ENCODE measurements at places on chromosomes 2 and 18. TPM values are rescaled to one million over a fixed set of nuclear protein-coding genes. Genes with fewer than 3 reads are reported as not detected.

The CCDC93 gene
- total RNA-seq = 17.1 TPM

The B3GNT7 gene
- 10.1 TPM for total RNA-seq

The CTLA4 gene
- 0.29 TPM for total RNA-seq

GRCh38 chr18:22335731-22336198 lies 82.0 kb downstream of the CTAGE1 start:
- H3K27ac ChIP-seq = no peak overlapping the region
- H3K27me3 ChIP-seq = no peaks in the 10 kb centered on the region
- H3K4me3 ChIP-seq = no peak overlapping the region
- no peak for DNase-seq

DNA sequence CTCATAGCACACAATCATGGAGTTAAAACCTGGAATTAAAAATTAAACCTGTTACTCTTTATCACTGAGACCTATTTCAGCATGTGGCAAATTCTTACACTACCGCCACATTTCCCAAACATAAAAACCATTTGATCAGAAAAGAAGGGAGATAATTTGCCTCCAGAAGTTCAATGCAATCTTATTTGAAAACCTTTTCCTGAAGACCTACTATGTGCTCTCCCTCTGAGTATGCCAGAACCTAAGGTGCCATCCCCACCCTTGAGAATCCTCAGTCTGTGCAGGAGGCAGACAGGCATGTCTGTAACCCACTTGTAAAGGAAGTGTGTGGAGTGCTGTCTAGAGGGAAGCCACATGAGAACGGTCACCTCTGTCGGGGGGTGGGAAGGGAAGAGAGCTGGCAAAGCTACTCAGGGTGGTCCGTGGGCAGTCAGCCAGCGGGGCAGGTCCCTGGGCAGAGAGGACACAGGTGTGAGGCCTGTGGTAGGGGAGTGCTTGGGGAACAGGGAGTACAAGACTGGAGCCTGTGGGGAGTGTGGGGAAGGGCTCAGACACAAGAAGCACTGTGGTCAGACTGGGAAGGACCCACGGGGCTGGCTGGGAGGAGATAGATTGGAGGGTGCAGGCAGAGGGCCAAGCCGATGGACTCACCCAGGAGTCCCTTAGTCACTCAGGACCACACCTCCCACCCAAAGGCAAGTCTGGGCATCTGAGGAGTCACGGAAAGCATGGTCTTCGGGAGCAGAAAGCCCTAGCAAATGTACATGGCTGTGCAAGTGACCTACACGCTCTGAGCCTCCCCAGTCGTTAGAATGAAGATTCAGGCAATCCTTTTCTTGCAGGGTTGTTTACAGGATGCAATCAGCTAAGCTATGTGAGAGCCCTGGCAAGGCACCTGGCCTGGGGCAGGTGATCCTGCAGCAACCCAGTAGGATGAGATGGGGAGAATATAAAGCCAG lies 22.8 kb downstream of the CRACDL start:
- H3K36me3 ChIP-seq = no peaks in the 10 kb centered on the region
- H3K4me3 ChIP-seq = no peak overlapping the region
- peaks cover 3% of the 10 kb centered on the region for H3K27me3 ChIP-seq
- H3K4me1 ChIP-seq = no peaks in the 10 kb centered on the region

DNA sequence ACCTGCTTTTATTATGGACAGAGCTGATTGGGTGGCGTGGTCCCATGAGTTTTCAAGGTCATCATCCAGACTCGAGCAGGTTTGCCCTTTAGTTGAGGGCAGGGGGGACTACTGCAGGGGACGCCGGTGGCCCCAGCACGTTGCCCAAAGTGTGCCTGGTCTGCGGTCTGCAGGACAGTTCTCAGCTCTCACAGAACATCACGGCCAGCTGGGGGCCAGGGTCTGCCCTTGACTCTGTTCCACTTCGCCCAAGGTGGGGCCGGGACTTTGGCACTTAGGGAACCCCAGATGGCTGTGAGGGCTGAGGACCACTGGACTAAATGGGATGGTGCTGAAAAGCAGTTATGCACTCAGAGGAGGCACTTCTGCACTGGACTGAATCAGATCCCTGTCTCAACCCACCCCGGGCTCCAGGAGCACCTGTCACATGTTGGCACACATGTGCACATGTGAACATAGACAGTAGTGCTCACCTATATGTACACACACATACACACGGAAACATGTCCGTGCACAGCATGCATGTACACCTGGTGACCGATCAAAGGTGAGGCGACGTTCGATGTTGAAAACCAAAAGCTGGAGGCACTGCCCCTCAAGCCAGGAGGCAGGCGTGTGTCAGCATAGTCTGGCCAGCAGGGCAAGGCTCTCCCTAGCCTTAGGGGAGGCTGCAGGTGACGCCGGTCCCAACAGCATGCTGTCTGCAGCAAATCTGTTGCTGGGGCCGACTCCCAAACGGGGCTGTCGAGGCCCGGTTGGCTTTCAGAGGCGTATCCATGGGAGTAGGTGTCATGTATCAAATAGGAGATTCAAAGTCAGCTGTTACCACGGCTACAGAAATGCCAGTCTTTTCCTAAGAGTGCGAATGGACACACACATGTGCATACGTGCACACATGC lies 10.2 kb downstream of the ANO7 start:
- no peak overlapping the region for H3K27ac ChIP-seq
- no peaks in the 10 kb centered on the region for H3K36me3 ChIP-seq
- no peaks in the 10 kb centered on the region for H3K27me3 ChIP-seq
- DNase-seq = no peak
- no peak overlapping the region for H3K4me3 ChIP-seq
- H3K4me1 ChIP-seq = no peaks in the 10 kb centered on the region

DNA sequence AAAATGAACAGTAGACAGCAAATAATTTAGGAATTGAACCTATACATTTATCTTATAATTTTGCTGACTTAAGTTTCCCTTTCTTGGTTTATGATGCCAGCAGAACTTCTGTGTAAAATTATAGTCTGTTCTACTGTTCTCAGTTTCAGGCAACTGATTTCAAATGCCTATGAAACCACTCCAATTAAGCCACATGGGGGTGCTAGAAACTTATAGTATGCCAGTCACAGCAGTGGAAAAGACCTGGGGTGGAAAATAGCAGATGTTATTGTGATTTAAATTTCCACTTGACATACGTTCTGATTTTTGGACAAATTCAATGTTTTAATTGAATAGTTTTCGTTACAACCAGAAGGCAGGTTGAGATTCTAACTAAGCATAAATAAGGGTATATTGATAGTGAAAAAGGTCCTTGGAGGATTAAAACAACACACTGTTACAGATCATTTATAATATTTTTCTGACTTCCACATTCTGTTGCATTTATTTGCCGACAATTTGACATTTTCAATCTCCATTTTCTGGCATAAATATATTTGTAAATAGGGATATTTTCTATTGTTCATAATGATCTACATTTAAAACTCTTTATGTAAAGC lies 61.4 kb downstream of the CPS1 start:
- DNase-seq = no peak
- H3K27me3 ChIP-seq = no peaks in the 10 kb centered on the region
- H3K27ac ChIP-seq = no peak overlapping the region
- no peaks in the 10 kb centered on the region for H3K36me3 ChIP-seq

DNA sequence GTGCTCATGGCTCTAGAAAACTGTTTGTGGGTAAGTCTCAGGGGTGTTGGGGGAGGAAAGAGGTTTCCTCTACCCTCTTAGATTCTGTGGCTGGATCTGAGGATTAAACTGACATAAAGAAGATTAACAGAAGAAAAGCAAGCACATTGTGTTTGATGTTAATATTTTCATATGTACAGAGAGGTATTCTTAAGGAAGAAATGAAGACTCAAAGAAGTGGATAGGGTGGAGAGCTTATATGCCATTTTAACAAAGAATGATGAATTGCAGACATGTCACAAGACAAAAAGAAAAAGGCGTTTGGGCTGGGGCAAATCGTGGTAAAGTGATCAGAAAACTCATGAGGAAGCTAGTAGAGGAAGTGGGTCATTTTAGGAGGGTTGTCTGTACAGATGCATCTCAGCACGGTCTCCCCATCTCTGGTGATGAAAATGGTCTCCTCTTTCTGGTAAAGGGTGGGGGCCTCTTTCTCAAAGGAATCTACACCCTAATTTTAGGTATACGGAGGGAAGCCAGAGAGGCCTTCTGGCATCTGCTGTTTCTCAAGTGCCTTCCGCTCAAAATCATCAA lies 17.8 kb downstream of the FAM110C start:
- no peak overlapping the region for H3K27ac ChIP-seq
- DNase-seq = no peak
- H3K4me1 ChIP-seq = no peaks in the 10 kb centered on the region
- H3K4me3 ChIP-seq = no peak overlapping the region
- H3K27me3 ChIP-seq = no peaks in the 10 kb centered on the region

- H3K4me3 ChIP-seq = no peak overlapping the region
- no peak for DNase-seq
- no peaks in the 10 kb centered on the region for H3K36me3 ChIP-seq
- no peak overlapping the region for H3K27ac ChIP-seq
- H3K27me3 ChIP-seq = no peaks in the 10 kb centered on the region
Measured at GRCh38 chr2:112683550-112684414, 37.0 kb upstream of the NT5DC4 start.

GRCh38 chr2:166775176-166775575 lies 113.1 kb upstream of the XIRP2 start:
- DNase-seq = no peak
- H3K4me1 ChIP-seq = no peaks in the 10 kb centered on the region
- no peaks in the 10 kb centered on the region for H3K36me3 ChIP-seq
- H3K4me3 ChIP-seq = no peak overlapping the region
- H3K27me3 ChIP-seq = no peaks in the 10 kb centered on the region

DNA sequence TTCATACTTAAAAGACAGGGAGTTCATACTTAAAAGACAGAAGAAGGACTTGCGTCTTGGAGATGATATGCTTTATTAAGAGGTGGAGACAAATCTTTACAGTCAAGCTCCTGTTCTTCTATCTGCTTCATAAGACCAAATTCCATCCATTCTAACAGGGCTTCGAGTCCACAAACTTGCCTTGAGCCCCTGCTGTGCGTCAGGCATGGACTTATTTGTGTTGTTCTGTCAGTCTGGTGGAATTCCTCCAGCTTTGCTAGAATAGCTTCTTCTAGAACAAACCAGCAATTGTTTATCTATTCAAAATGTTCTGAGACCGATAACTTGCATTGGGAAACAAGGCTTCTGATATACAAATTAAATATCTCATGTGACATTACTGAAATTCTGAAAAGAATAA lies 73.9 kb upstream of the SOX11 start:
- H3K4me3 ChIP-seq = no peak overlapping the region
- H3K4me1 ChIP-seq = no peaks in the 10 kb centered on the region
- H3K27me3 ChIP-seq = no peaks in the 10 kb centered on the region
- DNase-seq = no peak

- H3K27ac ChIP-seq = no peak overlapping the region
- no peak for DNase-seq
- H3K4me3 ChIP-seq = no peak overlapping the region
Measured at GRCh38 chr2:151853070-151853758, 25.0 kb upstream of the ARL5A start.

- H3K36me3 ChIP-seq = no peaks in the 10 kb centered on the region
- no peak for DNase-seq
Measured at GRCh38 chr2:60070736-60071489, 482.5 kb downstream of the BCL11A start.

DNA sequence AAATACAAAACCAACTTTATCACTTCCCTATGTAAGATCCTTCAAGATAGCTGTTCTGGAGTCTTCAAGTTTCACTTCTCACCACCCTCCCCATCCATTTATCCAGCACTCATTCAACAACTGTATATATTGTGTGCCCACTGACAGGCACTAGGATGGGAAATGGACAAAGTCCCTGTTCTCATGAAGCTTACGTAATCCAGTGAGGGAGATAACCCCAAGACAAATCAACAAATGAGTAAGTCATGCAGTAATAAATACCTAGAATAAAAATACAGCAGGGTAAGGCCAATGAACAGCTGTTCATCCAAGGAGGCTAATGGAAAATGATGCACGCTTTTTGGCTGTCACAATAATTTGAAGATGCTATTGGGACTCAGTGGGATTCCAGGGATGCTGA lies 133.8 kb downstream of the MEMO1 start:
- H3K27ac ChIP-seq = no peak overlapping the region
- H3K27me3 ChIP-seq = no peaks in the 10 kb centered on the region
- no peaks in the 10 kb centered on the region for H3K4me1 ChIP-seq
- no peak overlapping the region for H3K4me3 ChIP-seq

DNA sequence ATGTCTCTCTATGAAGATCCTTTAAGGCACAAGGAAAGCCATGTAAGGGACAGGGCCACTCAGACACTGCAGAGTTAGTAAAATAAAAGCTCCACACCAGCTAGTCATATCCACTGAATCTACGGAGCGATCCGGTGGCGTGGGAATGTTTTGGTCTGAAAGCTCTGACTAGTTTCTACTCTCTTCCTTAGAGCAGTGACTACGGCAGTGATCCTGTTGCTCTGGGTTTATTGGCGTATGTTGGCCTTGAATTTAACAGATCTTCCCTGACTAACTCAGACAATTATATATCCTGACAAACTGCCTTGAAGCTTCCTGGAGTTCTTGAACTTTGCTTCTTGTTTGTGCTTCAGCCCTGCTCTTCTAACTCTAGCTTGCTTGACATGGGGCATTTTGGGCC lies 115.3 kb upstream of the FZD5 start:
- no peaks in the 10 kb centered on the region for H3K36me3 ChIP-seq
- H3K4me3 ChIP-seq = no peak overlapping the region
- H3K4me1 ChIP-seq = no peaks in the 10 kb centered on the region
- no peak for DNase-seq
- H3K27ac ChIP-seq = no peak overlapping the region
